ENCODE measurements at places on chromosomes 11 and 22. TPM values are rescaled to one million over a fixed set of nuclear protein-coding genes. Genes with fewer than 3 reads are reported as not detected.

SLC29A2 gene
- 9.3 TPM for total RNA-seq

DNA sequence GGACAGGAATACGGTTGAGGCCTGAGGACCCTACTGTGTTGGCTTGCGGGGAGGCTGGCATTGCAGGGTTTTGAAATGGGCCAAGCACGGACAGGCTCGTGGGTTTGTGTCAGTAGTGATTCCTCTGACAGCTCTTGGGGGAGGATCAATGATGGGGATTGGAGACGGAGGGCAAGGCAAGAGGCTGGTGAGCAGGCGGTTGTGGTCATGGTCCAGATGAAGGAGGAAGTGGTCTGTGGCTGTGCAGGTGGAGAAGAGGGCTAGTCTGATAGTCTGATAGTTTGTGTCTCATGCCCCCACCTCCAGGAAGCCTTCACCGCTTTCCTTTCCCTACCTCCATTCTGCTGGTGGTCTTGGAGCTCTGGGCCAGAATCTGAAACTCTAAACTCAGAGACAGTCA lies 3.0 kb downstream of the MAFF start:
- no peak for DNase-seq

GRCh38 chr11:68454767-68455166 lies 5.8 kb upstream of the PPP6R3 start:
- DNase-seq = no peak

DNA sequence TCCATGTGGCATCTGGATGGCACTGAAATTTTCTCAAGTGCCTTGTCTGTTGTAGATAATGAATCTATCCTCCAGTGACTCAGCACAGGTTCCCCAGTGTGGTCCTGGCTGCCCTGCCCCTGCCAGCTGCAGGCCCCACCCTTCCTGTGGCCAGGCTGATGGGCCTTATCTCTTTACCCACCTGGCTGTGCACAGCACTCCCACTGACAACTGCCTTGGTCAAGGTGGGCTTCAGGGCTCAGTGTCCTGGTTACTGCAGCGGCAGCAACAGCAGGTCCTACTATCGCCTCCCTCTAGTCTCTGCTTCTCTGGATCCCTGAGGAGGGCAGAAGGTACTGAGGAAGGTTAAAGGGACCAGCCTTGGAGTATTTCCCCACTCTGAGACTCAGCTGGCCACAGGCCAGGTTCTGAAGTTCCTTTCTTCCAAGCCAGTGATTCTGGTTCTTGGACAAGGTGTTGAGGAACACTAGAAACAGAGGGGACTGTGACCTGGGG lies 3.1 kb downstream of the HMBS start:
- DNase-seq = no peak

- DNase-seq = no peak
These were observed 887.9 kb upstream of the TENM4 start for GRCh38 chr11:80328774-80329173.

DNA sequence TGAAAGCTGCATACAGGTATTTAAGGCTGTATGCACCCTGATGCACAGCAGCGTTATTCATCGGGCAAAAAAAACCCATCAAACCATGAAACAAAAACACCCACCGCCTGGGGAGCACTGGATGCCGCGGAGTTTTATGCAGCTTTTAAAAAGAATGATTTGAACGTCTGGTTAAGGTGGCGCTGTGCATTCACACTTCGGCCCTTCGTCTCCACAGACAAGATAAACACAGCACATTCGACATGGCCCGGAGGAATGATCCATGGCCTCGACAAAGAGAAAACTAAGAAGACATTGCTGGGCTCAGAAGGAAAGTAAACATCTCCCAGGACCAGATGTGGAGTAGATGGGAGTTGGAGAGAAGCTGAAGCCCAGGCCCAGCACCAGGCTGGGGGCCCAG lies 40.8 kb upstream of the GAL start:
- no peak for DNase-seq

GRCh38 chr11:101996111-101996510 lies 51.1 kb upstream of the CFAP300 start:
- no peak for DNase-seq

TRIM66 gene
- 1.9 TPM for total RNA-seq

DNA sequence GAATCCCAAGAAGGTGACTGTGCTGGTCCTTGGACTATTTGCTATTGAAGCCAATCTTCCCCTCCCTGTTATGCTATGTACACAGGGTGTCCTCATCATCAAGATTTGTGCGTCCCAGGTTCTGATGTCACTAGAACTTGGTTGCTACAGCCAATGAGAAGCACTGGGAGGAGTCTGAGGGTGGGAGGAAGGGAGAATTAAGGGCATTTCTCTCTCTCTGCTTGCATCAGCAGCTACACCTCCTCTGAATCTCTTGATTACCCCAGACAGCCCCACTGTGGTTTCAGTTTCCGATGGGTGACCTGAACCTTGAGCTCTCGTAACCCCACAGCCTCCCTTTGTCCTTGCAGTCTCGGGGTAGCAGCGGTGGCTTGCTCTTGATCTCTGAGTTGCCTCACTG lies 212.4 kb upstream of the SESN3 start:
- no peak for DNase-seq

XKR3 gene
- not detected for total RNA-seq

DNA sequence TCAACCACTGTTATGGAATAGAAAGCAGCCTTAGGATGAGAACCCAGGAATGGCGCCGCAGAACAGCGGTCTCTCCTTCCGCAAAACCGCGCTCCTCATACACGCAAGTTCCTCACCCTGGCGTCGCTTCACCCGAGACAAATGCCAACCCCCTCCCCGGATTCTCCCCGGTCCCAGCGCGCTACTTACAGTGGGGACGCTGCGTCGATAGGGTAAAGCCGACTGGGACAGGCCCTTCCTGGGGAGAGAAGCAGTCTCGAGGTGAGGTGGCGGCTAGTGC lies 287 bp downstream of the RPS13 start:
- no peak for DNase-seq

- no peak for DNase-seq
These were observed 113.7 kb downstream of the IGLL1 start for GRCh38 chr22:23466351-23466750.

SLC25A18 gene
- total RNA-seq = 0.86 TPM

DNA sequence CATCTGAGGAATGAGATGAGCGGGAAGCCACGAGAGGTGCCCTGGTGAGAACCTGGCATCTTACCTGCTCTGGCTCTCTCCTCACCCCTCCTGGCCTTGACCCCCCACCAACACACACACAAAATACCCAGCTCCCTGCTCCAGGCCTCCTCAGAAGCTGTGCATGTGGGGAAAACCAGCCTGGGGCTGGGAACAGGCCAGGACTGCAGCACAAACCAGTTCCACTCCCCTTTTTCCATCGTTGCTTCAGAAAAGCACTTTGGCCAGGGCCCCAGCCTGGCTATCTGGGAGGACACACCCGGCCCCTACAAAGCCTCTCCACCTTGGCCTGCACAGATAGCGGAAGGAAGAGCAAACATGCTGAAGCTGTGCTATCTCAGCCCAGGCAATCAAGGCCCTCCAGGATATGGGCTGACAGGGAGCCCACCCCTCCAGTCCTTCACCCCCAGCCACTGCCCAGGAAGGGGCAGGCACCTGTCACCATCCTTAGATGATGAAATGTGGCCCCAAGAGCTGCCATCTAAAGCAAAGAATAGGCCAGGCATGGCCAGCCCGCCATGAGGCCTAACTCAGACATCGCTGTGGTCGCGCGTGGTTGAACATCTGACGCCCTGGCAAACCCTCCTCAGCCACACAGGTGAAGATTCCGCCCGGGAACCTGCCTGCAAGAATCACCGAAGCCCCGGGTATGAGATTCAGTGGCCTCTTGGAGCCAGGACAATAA lies 35.4 kb downstream of the PISD start:
- DNase-seq = no peak

- no peak for DNase-seq
These were observed 2.0 kb downstream of the MB start for GRCh38 chr22:35615156-35615555.

DNA sequence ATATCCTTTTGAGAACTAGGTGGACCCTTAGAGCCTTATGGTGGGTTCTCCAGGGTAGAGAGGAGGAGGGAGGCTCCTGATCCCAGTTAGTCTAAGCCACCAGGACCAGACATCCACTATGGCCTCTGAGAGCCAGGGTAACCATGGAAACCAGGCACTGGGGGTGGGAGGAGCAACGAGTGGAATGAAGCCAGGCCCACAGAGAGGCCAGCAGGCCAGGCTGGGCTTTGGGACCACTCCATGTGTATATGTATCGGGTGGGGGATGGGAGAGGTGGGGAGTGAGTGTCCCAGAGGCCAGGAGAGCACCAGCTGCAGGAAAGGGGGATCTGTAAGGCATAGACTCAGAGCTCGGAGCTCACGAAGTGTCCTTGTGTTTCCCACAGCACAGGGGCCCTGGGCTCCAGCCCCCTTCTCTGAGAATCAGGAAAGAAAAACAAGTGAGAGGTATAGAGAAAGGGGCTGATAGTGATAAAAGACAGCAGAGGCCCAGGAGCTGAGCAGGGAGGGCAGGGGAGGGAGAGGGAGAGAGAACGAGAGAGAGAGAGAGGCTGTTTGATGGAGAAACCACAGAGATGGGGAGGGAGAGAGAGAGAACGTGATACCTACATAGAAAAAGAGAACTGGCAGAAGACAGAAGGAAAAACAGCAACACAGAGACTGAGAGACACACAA lies 15.5 kb upstream of the TSPAN18 start:
- DNase-seq = no peak

P2RY6 gene
- 3.1 TPM for total RNA-seq

RCOR2 gene
- 3.3 TPM for total RNA-seq

DNA sequence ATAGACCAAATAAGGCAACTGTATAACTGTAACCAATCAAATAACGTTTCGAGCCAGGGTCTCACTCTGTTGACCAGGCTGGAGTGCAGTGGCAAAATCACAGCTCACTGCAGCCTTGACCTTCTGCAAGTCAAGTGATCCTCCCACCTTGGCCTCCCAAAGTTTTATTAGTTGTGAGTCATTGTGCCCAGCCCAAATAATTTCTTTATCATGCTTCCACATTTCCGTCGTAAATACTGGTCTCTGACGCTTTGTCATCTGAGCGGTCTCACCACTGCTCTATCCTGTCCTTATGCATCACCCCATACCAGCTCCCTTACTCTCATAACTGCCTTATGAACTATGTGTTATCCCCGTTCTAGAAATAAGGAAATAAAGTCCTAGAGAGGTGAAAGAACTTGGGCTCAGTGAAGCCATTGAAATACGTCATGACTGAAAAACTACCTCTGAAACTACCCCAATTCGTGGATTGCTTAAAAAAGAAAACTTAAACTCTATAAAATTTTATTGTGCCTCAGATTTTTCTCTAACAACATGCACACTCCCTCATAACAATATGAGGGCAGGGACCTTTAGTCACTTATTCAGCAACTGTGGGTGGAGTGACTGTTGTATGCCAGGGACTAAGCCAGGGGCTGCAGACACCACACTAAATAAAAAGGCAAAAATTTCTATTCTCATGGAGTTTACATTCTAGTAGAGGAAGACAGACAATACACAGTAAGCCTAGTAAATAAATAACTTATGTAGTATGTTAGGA lies 15.8 kb upstream of the RTN4RL2 start:
- no peak for DNase-seq

DNA sequence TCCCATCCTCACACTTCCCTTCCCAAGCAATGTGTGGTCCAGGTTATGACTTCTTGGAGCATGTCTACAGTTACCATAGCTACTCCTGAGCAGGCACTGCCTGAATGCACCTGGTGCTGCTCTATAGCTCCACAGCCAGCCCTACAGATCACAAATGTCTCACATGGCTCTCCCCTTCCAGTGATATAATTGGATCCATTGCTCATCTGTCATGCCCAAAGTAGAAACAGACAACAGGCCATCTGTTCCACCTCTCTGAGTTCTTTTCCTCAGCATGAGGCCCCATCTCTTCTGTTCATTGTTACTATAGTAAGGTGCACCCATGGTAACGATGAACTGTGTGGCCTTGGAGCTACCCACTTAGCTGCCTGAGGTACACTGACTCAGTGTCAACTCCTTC lies 320.3 kb upstream of the ZC3H12C start:
- no peak for DNase-seq

DNA sequence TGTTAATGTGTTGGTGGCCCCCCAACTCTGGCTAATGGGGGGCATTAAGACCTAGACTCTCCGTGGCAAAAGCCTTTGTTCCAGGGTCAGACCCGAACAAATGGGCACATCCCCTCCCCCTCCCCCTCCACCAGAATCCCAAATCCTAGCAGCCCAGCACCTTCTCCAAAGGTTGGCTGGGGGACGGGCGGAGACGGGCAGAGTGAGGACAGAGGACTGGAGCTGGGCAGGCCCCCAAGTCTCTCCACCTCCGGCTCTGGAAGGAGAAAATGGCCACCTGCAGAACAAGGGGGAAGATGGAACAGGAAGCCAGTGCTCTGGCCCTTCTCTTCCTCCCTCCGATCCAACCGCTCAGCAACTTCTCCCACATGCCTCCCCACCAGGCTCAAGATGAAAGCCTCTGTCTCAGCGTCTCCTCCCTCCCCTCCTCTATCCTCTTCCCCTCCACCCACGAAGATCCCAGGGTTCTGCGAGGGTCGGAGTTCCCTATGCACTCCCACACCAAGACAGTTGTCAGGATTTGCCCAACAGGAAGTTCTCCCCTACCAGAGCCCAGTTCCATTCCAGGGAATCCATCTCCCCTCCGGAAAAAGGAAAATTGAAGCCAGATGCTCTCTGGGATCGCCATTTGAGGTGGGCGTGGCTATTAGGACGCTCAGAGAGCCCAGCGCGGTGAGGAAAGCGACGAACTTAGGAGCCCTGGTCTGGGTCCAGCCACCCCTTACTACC lies 20.1 kb downstream of the ADA2 start:
- DNase-seq = no peak

DNA sequence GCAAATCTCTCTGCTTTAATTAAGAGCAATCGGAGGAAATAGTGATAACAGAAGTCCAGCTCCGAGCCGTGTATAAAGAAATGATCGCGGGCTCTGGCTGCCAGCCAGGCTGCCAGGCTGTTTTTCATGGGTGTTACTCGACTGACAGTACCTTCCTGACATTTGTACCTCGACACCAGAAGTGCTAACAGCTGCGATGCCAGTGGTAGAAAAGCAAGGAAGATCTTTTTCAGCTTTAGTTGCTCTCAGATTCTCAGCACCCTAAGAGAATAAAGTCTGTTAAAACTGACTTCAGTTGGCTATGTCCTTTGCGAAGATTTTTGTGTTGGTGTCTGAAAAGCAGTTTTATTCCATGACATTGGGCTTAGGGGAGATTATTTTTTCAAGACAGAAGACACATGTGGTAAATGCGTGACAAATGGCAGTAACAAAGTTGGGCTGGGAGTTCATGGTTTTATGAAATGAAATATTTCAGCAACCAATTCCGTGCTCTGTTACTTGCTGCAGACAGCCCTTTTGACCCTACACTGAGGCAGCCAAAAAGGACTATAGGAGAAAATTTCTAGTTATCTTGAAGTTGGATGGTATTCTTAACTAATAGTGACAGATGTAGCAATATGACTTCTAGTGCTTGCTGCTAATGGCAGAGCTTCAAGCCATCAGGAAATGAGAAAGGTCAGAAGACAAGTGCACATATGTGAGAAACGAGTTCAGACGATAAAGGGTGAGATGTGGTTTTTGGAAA lies 296.2 kb downstream of the CNTN5 start:
- peak; percentile 37 for DNase-seq

- no peak for DNase-seq
These were observed 11.3 kb downstream of the EED start for GRCh38 chr11:86255896-86256295.

- DNase-seq = no peak
These were observed 15.2 kb upstream of the BBOX1 start for GRCh38 chr11:27025312-27025955.

All from heart right ventricle (tissue), 16 donors.